Frontal cortex (tissue), 4 donors: ENCODE measurements at places on chromosomes 1 and 21. TPM values are rescaled to one million over a fixed set of nuclear protein-coding genes. Genes with fewer than 3 reads are reported as not detected.

The ELF3 gene
- under 0.01 TPM for total RNA-seq

The MMEL1 gene
- 7.3 TPM for total RNA-seq

The PGLYRP4 gene
- total RNA-seq: not detected

The DPT gene
- total RNA-seq: under 0.01 TPM

The ARHGEF2 gene
- total RNA-seq: 99.5 TPM

The DMBX1 gene
- total RNA-seq: not detected

The AMY1B gene
- not detected for total RNA-seq

The PDZK1 gene
- 0.82 TPM for total RNA-seq

The VANGL2 gene
- total RNA-seq: 11.0 TPM

The ARMH1 gene
- total RNA-seq: 4.5 TPM

The RGSL1 gene
- 0.82 TPM for total RNA-seq

The PIK3R3 gene
- 33.4 TPM for total RNA-seq

The DENND2D gene
- 1.2 TPM for total RNA-seq

The MARK1 gene
- 62.4 TPM for total RNA-seq

The ADGRB2 gene
- total RNA-seq: 42.4 TPM

The TAS1R1 gene
- not detected for total RNA-seq

The EDN2 gene
- total RNA-seq: not detected

The HSPB7 gene
- not detected for total RNA-seq

The MAEL gene
- 1.2 TPM for total RNA-seq

The TMEM269 gene
- 0.41 TPM for total RNA-seq

The ANGPTL3 gene
- total RNA-seq: not detected
